Epithelial cell of prostate (primary cell): ENCODE measurements at places on chromosomes 6 and 20.
A peak's percentile ranks its signal among the peaks of the same experiment; 100 is the strongest.

DNA sequence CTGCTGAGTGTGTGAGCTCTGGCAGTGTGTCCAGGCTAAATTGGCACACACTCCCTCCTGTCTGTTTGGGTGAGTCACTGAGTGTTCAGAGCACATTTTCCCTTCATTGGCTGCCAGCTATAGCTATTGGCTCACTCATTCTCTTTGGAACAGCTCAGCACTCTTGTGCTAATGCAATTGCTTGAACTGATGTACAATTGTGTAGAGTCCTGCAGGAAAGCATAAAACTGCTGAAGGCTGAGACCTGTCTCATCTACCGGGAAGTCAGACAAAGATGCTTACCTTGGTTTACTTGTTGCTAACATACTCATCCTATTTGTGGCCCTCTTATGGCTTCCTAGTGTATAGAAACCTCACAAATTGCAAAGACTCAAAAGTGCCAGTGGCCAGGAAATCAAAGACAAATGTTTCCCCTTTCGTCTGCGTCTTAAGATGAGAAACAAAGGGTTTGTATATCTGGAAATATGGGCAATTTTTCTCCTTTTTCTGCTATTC, 351.0 kb downstream of the BCKDHB start:
- DNase-seq = peak; percentile 80

- DNase-seq = no peak
These were observed 1414.1 kb upstream of the EYS start for GRCh38 chr6:67121115-67121514.

DNA sequence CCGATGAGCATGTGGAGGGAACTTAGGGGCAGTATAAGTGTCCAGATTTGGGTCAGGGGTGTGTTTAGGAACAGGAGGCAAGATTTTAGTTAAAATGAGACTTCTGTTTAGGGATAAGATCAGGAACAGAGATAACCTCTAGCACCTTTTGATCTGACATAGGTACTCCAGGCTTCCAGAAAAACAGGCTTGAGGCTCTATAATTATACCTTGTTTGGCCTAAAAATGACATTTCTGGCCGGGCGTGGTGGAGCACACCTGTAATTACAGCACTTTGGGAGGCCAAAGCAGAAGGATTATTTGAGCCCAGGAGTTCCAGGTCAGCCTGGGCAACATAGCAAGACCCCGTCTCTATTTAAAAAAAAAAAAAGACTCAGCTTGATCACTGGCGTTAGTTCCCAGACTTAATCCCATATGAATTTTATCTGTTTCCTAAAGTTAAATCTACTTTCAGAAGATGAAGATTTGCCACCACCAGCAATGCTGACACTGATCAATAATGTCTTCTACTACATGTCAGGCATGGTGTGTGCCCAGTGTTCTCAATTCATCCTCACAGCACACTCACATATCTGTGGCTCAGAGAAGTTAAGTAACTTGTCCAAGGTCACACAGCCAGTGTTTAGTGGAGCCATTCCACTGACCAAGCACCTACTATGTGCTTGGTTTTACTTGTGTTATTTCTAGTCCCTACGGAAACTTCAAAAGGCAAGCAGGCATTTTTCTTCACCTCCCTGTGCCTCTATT, 6.0 kb upstream of the TULP1 start:
- no peak for DNase-seq

- DNase-seq = no peak
These were observed 23.1 kb downstream of the SERPINB1 start for GRCh38 chr6:2818593-2818992.

- DNase-seq = no peak
These were observed 123.0 kb downstream of the JARID2 start for GRCh38 chr6:15368873-15369272.

- no peak for DNase-seq
These were observed 32.5 kb downstream of the PIGU start for GRCh38 chr20:34644345-34644744.

- no peak for DNase-seq
These were observed 101.2 kb upstream of the TIAM2 start for GRCh38 chr6:154893917-154894316.

DNA sequence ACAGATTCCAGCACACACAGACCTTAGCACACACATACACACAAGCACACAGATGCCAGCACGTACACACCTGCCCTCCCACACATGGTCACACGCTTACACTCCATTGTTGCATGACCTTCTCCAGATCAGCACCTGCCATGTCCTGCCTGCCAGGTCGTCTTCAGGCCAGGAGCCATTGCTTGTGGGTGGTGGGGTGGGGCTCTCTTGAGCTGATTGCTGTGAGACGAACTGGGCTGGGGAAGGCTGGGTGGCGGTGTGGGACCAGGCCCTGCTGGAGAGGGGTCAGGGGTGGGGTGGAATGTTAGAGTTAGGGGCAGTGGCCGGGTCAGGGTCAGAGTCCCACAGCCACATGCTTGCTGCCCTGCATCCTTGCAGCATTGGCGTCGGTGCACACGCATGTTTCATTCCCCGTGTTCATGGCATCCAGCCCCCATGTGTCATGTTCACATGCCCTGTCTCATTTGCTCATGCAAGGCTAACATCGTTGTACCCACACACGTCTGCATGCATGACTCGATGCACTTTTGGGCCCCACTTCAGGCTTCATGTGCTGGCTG, 6.5 kb upstream of the NPBWR2 start:
- no peak for DNase-seq

GRCh38 chr20:9978397-9979004, 56.3 kb upstream of the ANKEF1 start:
- peak; percentile 60 for DNase-seq

- DNase-seq = no peak
These were observed 11.0 kb downstream of the ATP9A start for GRCh38 chr20:51757226-51757625.

- DNase-seq = no peak
These were observed 497.9 kb upstream of the JARID2 start for GRCh38 chr6:14747881-14748520.

- no peak for DNase-seq
These were observed 1.9 kb downstream of the BAG2 start for GRCh38 chr6:57173886-57174510.

DNA sequence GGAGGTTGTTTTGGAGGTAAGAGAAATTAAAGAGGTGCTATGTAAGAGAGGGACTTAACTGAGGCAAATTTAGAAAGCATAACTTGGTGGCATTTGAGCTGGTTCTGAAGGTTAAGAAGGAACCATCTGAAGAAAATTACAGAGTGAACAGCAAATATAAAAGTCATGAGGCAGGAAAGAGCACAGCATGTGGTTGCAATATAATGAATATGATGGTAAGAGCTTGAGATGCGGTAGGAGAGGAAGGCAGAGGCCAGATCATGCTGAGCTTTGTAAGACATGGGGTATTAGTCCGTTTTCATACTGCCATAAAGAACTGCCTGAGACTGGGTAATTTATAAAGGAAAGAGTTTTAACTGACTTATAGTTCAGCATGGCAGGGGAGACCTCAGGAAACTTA, 279.1 kb downstream of the UTRN start:
- DNase-seq = no peak

GRCh38 chr6:132354517-132355167, 46.6 kb downstream of the MOXD1 start:
- DNase-seq = no peak

GRCh38 chr20:8812817-8813216, 256.1 kb upstream of the PLCB4 start:
- no peak for DNase-seq

DNA sequence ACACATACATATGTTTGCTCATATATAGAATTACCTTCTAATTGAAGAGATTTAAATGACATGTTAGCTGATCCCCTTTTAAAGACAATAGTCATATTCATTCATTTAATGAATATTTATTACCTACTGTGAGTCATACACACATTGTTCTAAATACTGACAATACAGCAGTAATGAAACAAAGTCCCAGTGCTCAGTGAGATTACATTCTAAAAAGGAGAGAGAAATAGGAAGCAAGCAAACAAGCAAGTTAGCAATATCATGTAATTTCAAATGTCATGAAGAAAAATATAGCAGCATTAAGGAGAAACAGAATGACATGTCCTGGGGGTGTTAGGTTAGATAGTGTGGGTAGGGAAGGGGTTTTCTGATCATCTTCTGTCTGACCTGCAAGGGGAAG, 136.3 kb downstream of the ADGRB3 start:
- DNase-seq = no peak

GRCh38 chr6:155089746-155090145, 94.6 kb downstream of the TIAM2 start:
- no peak for DNase-seq
